ENCODE measurements at places on chromosomes 3 and 15. TPM values are rescaled to one million over a fixed set of nuclear protein-coding genes. Genes with fewer than 3 reads are reported as not detected.
A peak's percentile ranks its signal among the peaks of the same experiment; 100 is the strongest.

Gene FBXL22
- total RNA-seq: 0.55 TPM

DNA sequence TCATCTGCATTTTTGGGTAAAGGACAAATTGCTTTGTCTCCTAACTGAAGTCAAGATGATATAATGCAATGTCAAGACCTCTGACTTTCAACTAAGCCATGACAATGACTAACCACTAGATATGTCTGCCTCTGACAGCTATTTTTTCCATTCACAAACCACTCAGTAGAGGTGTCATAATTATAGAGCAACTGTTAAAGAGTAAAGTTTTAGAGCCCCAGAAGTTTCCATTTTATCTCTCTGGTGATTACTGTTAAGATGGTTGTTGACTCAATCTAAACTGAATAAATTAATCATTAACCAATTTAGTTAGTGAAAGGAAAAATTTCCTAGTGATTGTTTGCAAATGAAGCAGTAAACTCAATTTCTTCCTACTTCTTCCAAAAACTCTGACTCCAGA is 779.9 kb downstream of the GRM7 start:
- no peaks in the 10 kb centered on the region for H3K27me3 ChIP-seq
- H3K36me3 ChIP-seq: no peaks in the 10 kb centered on the region
- H3K27ac ChIP-seq: peak overlapping the region; percentile 73
- H3K4me3 ChIP-seq: no peak overlapping the region
- no peak for DNase-seq

DNA sequence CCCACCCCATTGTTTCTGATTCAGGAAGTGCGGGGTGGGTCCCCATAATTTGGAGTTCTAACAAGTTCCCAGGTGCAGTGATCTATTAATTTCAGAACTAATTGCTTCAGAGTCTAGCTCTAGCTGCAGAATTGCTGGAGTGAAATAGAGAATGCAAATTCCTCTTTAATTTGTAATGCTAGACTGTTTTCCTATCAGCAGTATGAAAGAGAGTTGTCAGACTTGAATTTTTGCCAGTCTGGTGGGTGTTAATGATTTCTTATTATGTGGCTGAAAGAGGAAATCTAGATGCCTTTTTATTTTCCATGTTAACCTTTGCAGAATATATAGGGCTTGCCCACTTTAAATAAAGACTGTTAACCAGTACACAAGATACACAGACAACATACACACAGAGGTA is 23.7 kb downstream of the APH1B start:
- DNase-seq: no peak
- H3K27me3 ChIP-seq: no peaks in the 10 kb centered on the region
- H3K36me3 ChIP-seq: no peaks in the 10 kb centered on the region
- H3K4me1 ChIP-seq: peaks cover 3% of the 10 kb centered on the region
- no peak overlapping the region for H3K27ac ChIP-seq

DNA sequence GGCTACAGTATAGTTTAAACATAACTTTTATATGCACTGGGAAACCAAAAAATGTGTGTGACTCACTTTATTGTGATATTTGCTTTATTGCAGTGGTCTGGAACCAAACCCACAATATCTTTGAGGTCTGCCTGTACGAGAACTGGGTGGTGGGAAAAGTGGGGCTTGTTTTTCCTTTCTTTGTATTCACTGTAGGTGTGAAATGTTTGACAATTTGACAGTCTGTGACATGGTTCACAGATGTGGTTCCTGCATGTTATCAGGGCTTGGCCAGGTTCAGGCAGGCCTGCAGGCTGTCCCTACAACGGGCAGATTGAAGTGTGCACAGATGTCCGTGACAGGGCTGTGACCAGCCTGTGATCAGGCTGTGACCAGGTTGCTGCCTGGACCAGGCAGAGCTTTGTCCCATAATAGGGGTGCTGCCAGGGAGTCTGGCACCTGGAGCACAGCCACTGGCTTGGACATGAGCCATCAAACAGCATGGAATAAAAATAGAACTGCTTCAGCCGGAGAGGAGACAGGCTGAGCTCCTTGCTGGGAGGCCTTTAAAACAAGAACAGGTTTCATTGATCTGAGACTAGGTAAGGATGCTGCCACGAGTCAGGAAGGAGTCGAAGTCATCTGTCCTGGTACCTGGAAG is 61.0 kb downstream of the KLF13 start:
- no peaks in the 10 kb centered on the region for H3K27me3 ChIP-seq
- no peaks in the 10 kb centered on the region for H3K4me1 ChIP-seq
- no peak overlapping the region for H3K4me3 ChIP-seq
- peak overlapping the region; percentile 56 for H3K27ac ChIP-seq
- H3K36me3 ChIP-seq: no peaks in the 10 kb centered on the region
- DNase-seq: peak; percentile 86

GRCh38 chr3:28935146-28935545 is 345.7 kb upstream of the RBMS3 start:
- H3K36me3 ChIP-seq: no peaks in the 10 kb centered on the region
- no peaks in the 10 kb centered on the region for H3K4me1 ChIP-seq
- no peak for DNase-seq
- H3K4me3 ChIP-seq: no peak overlapping the region
- no peaks in the 10 kb centered on the region for H3K27me3 ChIP-seq

DNA sequence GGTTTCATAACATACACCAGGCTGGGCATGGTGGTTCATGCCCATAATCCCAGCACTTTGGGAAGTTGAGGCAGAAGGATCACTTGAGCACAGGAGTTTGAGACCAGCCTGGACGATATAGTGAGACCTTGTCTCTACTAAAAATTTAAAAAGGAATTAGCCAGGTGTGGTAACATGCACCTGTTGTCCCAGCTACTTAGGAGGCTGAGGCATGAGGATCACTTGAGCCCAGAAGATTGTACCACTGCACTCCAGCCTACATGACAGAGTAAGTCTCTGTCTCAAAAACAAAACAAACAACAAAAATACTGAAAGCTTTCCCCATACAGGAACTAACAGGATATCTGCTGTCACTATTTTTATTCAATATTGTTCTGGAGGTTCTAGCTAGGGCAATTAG is 20.9 kb downstream of the GREM1 start:
- H3K36me3 ChIP-seq: no peaks in the 10 kb centered on the region
- no peak overlapping the region for H3K4me3 ChIP-seq
- DNase-seq: no peak
- H3K27me3 ChIP-seq: no peaks in the 10 kb centered on the region
- no peak overlapping the region for H3K27ac ChIP-seq

DNA sequence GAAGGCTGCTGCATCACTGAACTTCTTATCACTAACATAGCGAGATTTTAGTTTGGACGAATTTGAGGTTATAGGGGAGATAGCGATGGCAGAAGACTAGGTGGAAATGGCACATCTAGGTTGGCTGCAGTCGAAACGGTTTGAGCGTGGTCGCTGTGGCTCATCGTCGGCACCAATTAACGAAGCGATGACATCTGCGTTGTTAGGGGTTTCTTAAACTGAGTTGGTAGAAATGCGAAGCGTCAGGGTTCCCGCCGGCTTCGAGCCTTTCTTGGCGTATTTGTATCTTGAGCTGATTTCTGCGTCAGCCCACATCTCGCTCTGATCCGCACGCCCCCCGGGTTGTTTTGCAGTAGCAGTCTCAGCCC is 319 bp downstream of the LNP1 start:
- H3K4me3 ChIP-seq: peak overlapping the region; percentile 80
- peaks cover 14% of the 10 kb centered on the region for H3K4me1 ChIP-seq
- peak; percentile 47 for DNase-seq
- peak overlapping the region; percentile 84 for H3K27ac ChIP-seq

DNA sequence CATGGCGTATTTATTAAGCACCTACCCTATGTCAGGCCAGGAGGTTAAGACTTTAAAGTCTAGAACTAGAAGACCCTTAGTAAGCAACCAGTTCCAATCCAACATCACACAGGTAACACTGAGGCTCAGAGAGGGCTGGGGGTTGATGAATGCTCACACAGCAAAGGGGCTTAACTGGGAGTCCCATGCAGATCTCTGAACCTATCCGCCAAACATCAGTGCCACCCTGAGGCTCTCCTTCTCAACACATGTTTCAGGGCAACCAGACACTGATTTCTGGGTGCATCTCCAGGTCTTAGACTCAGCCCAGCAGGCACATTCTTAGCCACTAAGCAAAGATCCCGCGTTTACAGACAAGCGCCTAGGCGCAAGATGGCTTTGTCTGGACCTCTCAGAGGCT is 92.0 kb upstream of the SLC6A11 start:
- no peak overlapping the region for H3K27ac ChIP-seq
- H3K27me3 ChIP-seq: no peaks in the 10 kb centered on the region
- H3K4me3 ChIP-seq: no peak overlapping the region
- H3K36me3 ChIP-seq: no peaks in the 10 kb centered on the region

DNA sequence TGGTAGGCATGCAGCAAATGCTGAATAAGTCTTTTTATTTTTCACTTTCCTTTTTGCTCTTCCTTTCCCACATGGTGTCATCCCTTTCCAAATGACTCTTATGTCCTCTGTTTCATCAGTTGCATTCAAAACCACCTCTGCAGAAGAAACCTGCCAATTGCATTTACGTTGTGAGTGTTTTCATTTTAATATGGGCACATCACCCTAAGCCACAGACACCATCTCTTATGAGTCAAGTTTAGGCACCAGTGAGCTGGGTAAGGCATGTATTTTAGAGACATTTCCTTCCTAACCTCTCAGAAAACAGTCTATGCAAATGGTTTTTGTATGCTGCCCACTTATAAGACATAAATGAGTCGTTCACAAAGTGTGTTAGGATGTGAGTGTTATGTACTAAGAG is 223.3 kb upstream of the ADAMTS9 start:
- H3K4me1 ChIP-seq: no peaks in the 10 kb centered on the region
- no peak overlapping the region for H3K4me3 ChIP-seq
- no peaks in the 10 kb centered on the region for H3K27me3 ChIP-seq

DNA sequence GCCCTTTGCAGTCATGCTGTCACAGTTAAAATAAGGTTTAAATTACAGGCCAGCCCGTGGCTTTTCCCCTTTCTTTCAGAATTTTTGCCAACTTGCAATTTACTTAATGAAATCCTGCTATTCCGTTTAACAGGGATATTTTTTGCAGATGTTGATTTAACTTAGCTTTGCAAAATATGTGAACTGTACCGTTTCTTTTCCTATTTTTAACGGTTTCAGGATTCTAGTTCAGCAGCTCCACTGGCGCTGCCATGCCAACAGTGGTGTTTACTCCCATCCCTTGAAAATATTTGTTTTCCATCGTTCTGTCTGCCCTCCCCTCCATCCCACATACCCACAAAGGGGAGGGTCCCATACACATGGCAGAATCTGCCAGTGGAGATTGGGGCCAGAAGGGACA is 54.3 kb downstream of the SMAD6 start:
- no peaks in the 10 kb centered on the region for H3K27me3 ChIP-seq
- no peak overlapping the region for H3K27ac ChIP-seq
- no peaks in the 10 kb centered on the region for H3K36me3 ChIP-seq

DNA sequence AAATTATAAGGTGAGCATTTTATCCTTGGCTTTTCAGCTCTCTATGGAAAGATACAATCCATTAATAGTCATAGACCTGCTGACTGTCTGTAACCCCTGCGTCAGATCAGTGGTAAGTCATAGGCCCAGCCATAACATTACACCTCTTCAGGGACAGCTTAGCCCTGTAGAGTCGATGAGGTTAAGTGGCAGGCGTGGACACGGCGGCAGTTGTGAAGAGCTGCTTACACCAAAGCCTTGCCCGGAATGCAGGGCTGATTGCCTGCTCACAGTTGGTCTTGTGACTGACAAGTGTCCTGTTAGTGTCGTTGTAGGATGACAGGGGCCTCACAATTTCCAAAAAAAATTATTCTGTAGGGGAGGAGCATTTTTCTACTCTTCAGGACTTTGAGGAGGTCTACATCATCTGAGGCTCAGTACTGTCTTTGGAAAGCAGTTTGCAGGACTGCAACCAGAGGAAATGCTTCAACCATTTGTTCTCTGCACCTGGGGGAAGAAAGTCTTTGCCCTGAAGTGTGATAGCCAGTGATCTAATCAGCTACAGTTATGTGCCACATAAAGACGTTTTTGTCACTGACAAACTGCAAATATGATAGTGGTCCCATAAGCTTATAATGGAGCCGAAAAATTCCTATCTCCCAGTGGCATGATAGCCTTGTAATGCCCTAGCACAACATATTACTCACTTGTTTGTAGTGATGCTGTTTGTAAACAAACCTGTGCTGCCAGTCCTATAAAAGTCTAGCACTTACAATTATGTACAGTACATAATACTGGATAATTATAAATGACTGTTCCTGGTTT is 14.9 kb upstream of the SELENOT start:
- no peak for DNase-seq
- no peak overlapping the region for H3K4me3 ChIP-seq
- no peak overlapping the region for H3K27ac ChIP-seq
- H3K36me3 ChIP-seq: peaks cover 3% of the 10 kb centered on the region
- H3K4me1 ChIP-seq: no peaks in the 10 kb centered on the region
- H3K27me3 ChIP-seq: no peaks in the 10 kb centered on the region

- H3K36me3 ChIP-seq: no peaks in the 10 kb centered on the region
- no peak overlapping the region for H3K27ac ChIP-seq
- H3K4me1 ChIP-seq: no peaks in the 10 kb centered on the region
- DNase-seq: no peak
Measured at GRCh38 chr3:67863869-67864268, 209.5 kb upstream of the SUCLG2 start.

DNA sequence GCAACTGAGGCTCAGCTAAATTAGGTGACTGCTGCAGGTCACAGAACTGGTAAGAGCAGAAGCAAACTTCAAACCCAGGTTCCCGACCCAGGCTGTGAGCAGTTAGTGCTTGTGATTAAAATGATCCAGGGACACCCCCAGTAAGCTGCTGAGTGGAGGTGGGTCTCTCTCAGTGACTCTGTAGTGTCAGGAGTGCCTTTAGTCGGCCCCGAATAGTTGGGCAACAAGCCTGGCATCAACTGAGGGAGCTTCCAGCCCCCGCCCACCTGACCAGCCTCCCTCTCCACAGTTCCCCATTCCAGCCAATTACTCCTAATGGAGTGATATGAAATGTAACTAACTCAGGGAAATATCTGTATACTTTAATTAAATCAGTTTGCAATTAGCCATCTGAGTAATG is 168.0 kb upstream of the SMAD3 start:
- H3K4me1 ChIP-seq: no peaks in the 10 kb centered on the region
- no peaks in the 10 kb centered on the region for H3K36me3 ChIP-seq
- H3K4me3 ChIP-seq: no peak overlapping the region
- no peak for DNase-seq
